ENCODE measurements at places on chromosomes 2 and 18.
A peak's percentile ranks its signal among the peaks of the same experiment; 100 is the strongest.

GRCh38 chr2:24409700-24410556 is 49.6 kb upstream of the ITSN2 start:
- DNase-seq: peak; percentile 14

- DNase-seq: no peak
Measured at GRCh38 chr2:224031358-224031970, 7.6 kb downstream of the SERPINE2 start.

DNA sequence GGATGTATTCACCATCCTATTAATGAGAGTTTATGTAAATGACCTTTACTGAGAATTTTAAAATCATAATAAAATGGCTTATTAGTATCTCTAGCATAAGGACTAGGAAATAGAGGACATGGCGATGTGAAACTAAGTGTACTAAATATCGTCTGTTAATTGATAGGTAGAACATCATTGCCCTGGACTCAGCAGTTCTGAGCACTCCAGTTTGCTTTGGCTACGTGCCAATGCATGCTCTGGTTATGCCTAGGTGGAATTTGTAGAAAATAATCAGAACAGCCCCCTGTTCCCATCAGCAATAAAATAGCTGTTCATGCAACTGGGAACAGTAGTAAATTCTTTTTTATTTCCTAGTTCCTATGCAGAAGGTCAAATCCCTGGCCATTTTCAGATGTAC is 247.8 kb downstream of the DOK6 start:
- DNase-seq: no peak

DNA sequence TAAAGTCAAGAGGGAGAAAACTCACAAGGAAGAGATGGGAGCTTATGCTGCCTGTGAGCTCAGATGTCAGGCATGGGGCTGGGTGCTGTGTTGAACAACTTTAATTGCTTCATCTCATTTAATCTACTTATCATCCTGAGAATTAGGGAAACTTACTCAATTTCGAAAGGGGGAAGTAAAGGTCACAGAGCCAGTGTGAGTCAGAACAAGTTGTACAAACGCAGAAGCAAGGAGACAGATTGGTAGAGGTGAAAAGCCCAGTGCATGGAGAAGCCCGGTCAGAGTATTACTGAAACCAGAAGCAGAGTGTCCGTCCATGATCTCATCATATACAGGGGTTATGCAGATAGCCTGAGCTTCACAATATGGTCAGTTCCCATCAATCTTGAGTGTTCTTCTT is 281.1 kb upstream of the POU3F3 start:
- no peak for DNase-seq

All from CD4-positive, CD25-positive, alpha-beta regulatory T cell (primary cell).